ENCODE measurements at places on chromosomes 16 and 17.

- no peak for DNase-seq
Observed at GRCh38 chr17:79543531-79543930, 67.3 kb downstream of the RBFOX3 start.

DNA sequence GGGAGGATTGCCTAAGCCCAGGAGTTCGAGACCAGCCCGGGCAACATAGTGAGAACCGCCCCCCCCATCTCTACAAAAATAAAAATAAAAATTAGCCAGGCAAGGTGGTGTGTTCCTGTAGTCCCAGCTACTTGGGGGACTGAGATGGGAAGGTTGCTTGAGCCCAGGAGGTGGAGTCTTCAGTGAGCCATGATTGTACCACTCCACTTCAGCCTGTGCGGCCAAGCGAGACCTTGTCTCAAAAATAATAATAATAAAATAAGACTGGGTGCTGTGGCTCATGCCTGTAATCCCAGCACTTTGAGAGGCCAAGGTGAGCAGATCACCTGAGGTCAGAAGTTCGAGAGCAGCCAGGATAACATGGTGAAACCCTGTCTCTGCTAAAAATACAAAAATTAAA, 11.5 kb downstream of the PDP2 start:
- DNase-seq, result no peak

DNA sequence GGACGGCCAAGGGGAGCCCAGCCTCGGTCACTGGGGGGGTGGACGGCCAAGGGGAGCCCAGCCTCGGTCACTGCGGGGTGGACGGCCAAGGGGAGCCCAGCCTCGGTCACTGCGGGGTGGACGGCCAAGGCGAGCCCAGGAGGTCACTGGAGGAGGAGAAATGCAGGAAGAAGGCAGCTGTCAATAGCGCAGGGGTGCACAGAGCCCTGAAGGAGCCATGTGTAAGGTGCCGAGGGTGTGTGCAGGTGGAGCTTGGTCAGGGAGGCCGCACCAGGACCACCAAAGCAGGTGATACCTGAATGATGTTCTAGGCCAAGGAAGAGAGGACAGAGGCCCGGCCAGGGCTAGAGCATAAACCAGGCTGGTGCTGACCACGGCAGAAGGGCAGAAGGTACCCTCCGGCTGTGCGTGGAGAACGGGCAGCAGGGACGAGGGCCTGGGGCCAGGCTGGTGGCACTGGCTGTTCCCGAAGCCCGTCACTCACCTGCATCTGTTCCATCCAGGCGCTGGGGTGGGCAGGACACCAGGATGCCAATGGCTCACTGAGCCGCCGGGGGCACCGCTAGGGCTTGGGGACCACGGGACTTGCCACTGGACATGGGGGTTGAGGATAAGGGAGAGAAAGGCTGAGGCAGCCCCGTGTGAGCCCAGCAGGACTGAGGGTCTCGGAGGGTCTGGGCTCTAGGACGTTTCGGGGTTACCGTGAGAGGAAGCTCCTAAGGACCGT, 5.9 kb upstream of the CCDC57 start:
- no peak for DNase-seq

DNA sequence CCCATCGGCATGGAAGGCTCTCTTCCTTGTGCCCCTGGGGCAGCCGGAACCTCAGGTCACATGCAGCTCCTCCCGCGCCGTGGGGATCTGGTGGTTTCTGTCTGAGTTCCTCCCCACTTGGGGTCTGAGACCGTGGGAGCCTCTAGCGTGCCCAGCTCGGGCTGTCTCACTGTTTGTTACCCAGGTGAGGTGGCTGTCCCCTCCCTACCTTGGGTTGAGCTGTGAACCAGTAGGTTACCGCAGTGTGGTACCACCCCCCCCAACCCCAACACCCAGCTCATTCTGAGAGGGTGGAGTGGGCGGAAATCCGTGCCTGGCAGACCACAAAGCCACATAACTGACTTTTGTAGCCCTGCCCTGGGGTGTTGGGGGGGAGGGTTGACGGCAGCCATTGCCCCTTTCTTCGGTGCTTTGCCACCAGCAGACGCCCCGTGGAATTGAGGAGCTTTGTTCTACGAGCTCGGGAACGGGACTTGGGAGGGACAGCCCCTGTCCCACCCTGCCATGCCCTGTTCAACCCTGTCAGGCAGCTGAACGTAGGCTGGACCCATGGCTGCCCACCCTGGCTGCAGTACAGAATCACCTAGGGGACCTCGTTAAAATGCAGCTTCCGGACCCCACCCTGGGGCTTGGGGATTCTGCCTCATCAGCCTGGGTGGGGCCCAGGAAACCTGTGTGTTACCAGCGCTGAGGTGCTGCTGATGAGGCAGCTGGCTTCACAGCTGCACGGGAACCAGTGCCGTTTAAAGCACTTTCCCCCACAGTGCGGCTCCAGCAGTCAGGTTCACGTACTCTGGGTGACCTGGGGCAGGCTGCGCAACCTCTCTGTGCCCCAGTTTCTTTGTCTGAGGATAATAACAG, 18.5 kb downstream of the RAP1GAP2 start:
- no peak for DNase-seq

DNA sequence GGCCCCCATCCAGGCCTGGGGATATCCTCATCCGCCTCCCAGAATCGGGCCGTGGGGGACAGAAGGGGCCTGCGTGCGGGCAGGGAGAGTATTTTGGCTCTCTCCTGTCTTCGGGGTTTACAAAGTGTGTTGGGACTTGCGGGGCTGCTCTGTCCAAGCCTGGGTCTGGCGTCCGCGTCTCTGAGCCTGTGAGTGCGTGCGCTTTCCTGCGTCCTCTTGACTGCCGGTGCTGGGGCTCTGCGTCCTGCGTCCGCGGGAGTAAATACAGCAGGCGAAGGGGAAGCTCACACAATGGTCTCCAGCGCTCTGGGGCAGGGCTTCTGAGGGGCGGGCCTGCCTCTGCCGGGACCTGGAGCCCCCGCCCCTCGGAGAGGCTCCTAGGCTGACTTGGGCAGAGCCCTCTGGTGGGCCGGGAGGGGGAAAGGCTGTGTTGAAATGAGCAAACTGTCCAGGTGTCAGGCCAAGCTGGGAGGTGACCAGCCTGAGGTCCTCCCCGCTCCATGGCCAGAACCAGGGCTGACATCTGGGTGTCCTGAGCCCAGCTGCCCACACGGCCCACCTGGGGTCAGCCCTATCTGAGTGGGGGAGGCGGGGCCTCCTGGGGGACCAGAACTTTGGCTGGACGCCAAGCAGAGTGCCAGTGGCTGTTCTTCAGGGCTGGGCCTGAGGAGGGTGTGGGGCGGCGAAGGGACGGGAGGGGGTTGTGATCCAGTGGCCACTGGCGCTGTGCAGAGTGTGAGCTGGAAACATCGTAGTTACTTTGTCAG, 233.6 kb downstream of the SEC14L1 start:
- DNase-seq, result no peak

DNA sequence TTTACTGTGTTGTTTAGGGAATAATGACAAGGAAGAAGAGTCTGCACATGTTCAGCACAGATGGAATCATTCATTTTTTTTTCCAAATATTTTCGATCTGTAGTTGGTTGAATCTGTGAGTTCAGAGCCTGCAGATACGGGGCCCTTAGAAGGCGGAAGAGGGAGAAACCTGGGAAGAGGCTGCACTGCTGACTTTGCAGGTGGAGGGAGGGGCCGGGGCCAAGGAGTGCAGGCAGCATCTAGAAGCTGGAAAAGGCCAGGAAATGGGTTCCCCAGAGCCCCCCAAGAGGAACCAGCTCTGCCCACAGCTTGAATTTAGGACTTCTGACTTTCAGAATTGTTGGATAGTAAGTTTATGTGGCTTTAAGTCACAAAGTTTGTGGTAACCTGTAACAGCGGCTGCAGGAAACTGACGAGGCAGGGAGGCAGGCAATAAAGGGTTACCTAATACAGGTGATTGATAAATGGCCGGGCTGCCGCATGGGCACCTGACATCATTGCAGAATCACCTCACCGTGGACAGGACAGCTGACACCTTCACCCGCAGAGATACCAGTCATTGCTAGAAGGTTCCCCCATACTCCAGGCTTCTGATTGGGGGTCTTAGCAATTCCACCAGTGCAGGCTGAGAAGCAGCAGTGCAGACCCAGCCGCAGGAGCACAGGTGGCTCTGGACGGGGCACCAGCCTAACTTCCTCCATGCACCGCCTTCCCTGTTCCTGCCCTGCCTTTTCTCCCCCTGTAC, 181.3 kb downstream of the IRF8 start:
- DNase-seq, result no peak

- no peak for DNase-seq
Observed at GRCh38 chr16:50209546-50210265, 56.6 kb downstream of the TENT4B start.

Measured in NCI-H2029 treated with DMSO at 0.1 percent for 48 hours (cell line).